ENCODE measurements at places on chromosomes 4 and X.
A peak's percentile ranks its signal among the peaks of the same experiment; 100 is the strongest.

- H3K27me3 ChIP-seq, result no peaks in the 10 kb centered on the region
- H3K36me3 ChIP-seq, result no peaks in the 10 kb centered on the region
- H3K4me1 ChIP-seq, result no peaks in the 10 kb centered on the region
- DNase-seq, result no peak
Observed at GRCh38 chr4:12270546-12270945, 841.9 kb upstream of the HS3ST1 start.

DNA sequence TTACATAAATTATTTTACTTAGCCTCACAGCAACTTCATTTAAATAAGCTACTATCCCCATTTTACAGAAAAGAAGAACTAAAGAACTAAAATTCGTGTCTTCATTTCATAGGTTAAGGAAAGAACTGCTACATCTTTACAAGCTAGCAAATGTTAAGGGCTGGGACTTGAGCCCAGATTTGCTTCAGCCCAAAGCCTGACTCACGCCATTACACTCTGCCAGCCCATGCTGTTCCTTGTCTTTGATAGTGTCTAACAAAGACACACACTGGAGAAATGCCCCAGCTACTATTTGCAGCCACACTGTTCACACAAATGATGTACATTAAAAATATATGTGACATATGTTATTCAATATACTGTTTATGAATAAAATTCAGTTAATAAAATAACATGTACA, 29.0 kb upstream of the ERVMER34-1 start:
- H3K27ac ChIP-seq, result no peak overlapping the region
- no peaks in the 10 kb centered on the region for H3K4me1 ChIP-seq
- H3K36me3 ChIP-seq, result no peaks in the 10 kb centered on the region
- peaks cover 13% of the 10 kb centered on the region for H3K27me3 ChIP-seq

GRCh38 chrX:47316276-47317025, 53.9 kb upstream of the ZNF157 start:
- no peak for DNase-seq
- H3K27ac ChIP-seq, result no peak overlapping the region
- no peaks in the 10 kb centered on the region for H3K4me1 ChIP-seq
- no peaks in the 10 kb centered on the region for H3K36me3 ChIP-seq
- H3K4me3 ChIP-seq, result no peak overlapping the region

DNA sequence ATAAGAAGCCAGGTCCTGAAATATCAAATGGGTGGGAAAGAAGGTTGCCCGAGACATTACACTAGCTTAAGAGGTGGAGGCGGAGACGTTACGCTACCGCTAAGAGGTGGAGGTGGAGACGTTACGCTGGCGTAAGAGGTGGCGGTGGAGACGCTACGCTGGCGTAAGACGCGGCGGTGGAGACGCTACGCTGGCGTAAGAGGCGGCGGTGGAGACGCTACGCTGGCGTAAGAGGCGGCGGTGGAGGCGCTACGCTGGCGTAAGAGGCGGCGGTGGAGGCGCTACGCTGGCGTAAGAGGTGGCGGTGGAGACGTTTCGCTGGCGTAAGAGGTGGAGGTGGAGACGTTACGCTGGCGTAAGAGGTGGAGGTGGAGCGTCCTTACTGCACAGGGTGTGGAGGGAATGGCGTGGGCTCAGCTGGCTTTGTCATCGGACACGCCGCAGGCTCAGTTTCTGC, 12.8 kb downstream of the CYP4V2 start:
- H3K27ac ChIP-seq, result no peak overlapping the region
- peaks cover 12% of the 10 kb centered on the region for H3K36me3 ChIP-seq
- peaks cover 7% of the 10 kb centered on the region for H3K4me1 ChIP-seq
- no peak overlapping the region for H3K4me3 ChIP-seq
- no peak for DNase-seq

DNA sequence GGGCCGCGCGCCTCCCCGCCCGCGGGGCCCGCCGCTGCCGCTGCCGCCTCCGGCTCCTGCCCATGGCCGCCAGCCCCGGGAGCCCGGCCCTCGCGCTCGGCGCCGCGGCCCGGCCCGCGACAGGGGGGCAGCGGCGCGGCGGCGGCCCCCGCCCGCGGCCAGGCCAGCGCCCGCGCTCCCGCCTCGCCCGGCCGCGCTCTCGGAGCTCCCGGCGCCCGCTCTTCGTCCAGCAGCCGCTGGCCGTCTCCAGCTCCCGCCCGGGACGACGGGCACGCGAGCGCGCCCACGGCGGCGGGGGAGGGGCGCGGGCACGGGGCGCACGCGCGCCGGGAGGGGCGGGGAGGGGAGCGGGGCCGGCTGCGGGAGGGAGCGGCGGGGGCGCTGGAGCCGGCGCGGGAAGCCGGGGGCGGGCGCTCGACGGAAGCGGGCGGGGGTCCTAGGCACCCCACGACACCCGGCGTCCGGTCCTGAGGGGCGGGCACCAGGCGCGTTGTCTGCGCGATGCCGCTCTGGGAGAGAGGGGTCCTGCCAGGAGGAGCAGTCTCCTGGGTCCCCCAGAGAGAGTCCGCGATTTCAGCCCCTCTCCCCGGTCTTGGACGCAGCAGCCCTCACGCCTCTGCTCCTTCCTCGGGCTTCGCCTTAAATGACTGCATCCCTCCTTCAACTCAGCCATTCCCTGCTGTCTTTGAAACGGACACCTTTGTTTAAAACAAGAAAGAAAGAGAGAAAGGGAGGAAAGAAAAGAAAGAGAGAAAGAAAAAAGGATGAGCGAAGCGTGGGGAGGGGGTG, 490 bp upstream of the PDZD4 start:
- H3K36me3 ChIP-seq, result no peaks in the 10 kb centered on the region
- H3K27ac ChIP-seq, result no peak overlapping the region

- H3K4me1 ChIP-seq, result no peaks in the 10 kb centered on the region
- no peak overlapping the region for H3K4me3 ChIP-seq
- H3K27ac ChIP-seq, result no peak overlapping the region
- no peaks in the 10 kb centered on the region for H3K36me3 ChIP-seq
Observed at GRCh38 chr4:156388826-156389225, 435.2 kb upstream of the CTSO start.

DNA sequence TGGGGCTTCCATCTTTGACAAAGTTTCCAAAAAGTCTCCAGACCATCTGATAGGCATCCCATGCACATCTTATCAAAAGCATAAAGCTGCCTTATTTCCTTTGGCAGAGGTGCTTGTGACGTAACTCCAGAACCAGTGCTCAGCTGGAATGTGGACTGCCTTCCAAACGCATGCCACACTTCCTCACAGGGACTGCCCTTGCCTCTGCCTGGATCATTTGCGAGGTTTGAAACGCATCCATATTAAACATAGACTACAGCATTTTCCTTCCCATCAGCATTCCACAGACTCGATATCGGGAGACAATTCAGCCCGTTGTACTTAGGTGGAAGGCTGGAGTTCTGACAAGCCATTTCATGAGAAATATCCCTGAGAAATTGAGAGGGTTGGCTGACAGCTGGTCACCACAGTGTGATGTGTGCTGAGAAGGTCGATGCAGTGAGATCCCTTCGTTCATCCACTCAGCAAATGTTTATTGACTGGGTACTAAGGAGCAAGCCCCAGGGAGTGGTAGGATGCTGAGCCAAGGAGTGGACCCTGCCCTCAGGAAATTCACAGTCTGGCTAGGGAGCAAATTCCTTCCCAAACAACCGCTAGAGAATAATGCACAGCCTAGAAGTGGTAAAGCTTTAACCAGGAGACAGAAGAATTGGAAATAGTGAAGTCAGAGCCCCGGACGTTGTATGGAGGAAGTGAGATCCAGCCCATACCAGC, 376.0 kb downstream of the BCOR start:
- no peaks in the 10 kb centered on the region for H3K36me3 ChIP-seq
- peaks cover 28% of the 10 kb centered on the region for H3K27me3 ChIP-seq

DNA sequence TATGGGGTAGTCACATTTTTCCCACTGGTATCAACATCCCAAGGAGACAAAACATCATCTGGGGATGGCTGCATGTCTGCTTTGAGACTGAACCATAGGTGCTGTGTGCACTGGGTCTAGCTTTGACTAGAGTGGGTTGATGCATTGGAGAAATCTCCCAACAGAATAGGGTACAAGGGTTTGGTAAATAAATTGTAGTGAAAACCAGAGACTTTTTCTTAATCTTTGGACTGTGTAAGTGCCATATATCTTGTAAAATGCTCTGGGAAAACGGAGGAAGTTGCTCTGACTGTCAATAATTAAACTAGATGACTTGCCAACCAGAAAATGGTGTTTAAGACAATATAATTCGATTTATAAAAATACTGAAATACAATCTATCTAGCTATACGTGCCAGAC, 1064.0 kb upstream of the SLIT2 start:
- H3K27ac ChIP-seq, result no peak overlapping the region
- no peaks in the 10 kb centered on the region for H3K36me3 ChIP-seq
- no peak for DNase-seq
- H3K27me3 ChIP-seq, result no peaks in the 10 kb centered on the region

DNA sequence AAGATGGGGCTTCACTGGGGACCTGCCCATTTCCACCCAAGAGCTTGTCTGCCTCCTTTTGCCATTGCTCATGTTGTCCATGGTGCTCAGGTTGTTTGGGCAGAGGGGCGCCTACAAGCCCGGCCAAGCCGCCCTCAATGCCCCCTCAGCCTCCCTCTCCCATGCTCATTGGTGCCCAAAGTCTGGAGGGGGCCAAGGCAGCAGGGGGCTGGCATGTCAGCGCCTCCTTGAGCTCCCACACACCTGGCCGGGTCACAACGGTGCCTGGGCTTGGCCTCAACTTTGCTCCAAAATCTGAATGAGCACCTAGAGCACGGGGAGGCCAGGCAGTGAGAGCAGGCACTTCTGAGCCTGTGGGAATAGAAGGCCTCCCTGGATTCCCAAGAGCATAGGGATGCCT, 1598.8 kb downstream of the PCDH7 start:
- no peaks in the 10 kb centered on the region for H3K4me1 ChIP-seq
- no peaks in the 10 kb centered on the region for H3K27me3 ChIP-seq
- no peak overlapping the region for H3K27ac ChIP-seq
- H3K4me3 ChIP-seq, result no peak overlapping the region
- DNase-seq, result no peak
- no peaks in the 10 kb centered on the region for H3K36me3 ChIP-seq

DNA sequence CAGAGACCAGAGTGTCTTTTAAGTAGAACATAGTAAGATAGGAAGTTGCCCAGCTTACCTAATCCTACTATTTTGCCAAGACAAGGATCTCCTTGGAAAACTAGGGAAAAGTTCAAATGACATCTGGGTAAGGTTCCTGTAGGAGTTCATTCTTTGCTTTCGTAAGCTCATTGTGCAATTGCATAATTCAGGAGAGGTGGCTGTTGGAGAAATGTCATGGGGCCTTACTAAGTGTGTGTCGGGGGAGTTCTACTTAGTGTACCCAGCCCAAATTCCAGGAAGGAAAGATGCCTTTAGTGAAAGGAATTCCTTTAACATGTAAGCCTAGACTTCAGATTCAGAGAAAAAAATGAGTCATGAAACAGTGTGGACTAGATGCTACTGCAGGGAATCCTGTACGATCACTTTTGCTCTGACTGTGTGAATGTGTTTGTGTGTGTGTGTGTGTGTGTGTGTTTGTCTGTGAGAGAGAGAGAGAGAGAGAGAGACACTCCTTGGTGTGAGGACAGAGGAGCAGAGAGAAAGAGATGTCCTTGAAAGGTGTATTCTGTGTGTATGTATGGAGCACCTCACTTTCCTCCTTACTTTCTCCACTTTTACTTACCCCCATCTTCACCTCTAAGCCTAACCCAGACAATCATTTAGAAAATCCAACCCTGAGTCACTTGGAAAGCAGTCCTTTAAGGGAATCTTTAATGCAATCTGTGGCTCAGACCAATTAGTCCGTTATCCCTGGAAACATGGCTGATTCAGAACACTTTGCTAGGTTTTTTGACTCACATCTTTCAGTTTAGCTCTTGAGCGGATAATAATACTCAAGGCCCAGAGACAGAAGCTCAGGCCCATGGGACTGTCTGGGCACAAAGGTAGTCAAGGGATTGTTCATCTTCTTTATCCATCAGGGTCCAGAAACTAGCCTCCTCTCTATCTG, 114.5 kb upstream of the ACSL4 start:
- H3K4me1 ChIP-seq, result peaks cover 21% of the 10 kb centered on the region
- no peak overlapping the region for H3K4me3 ChIP-seq
- H3K27ac ChIP-seq, result no peak overlapping the region
- H3K36me3 ChIP-seq, result no peaks in the 10 kb centered on the region
- H3K27me3 ChIP-seq, result no peaks in the 10 kb centered on the region

GRCh38 chr4:168082379-168082778, 10.0 kb upstream of the ANXA10 start:
- H3K27me3 ChIP-seq, result no peaks in the 10 kb centered on the region
- no peak for DNase-seq
- no peak overlapping the region for H3K27ac ChIP-seq
- peaks cover 4% of the 10 kb centered on the region for H3K4me1 ChIP-seq
- no peaks in the 10 kb centered on the region for H3K36me3 ChIP-seq

- no peak overlapping the region for H3K4me3 ChIP-seq
- no peak for DNase-seq
- H3K27me3 ChIP-seq, result no peaks in the 10 kb centered on the region
- H3K27ac ChIP-seq, result no peak overlapping the region
- no peaks in the 10 kb centered on the region for H3K36me3 ChIP-seq
Observed at GRCh38 chr4:86036736-86037135, 323.1 kb downstream of the MAPK10 start.

- peak; percentile 16 for DNase-seq
- H3K4me3 ChIP-seq, result no peak overlapping the region
- no peaks in the 10 kb centered on the region for H3K36me3 ChIP-seq
- H3K4me1 ChIP-seq, result peaks cover 6% of the 10 kb centered on the region
- H3K27ac ChIP-seq, result no peak overlapping the region
Observed at GRCh38 chrX:103398421-103398864, 22.1 kb downstream of the BEX3 start.

DNA sequence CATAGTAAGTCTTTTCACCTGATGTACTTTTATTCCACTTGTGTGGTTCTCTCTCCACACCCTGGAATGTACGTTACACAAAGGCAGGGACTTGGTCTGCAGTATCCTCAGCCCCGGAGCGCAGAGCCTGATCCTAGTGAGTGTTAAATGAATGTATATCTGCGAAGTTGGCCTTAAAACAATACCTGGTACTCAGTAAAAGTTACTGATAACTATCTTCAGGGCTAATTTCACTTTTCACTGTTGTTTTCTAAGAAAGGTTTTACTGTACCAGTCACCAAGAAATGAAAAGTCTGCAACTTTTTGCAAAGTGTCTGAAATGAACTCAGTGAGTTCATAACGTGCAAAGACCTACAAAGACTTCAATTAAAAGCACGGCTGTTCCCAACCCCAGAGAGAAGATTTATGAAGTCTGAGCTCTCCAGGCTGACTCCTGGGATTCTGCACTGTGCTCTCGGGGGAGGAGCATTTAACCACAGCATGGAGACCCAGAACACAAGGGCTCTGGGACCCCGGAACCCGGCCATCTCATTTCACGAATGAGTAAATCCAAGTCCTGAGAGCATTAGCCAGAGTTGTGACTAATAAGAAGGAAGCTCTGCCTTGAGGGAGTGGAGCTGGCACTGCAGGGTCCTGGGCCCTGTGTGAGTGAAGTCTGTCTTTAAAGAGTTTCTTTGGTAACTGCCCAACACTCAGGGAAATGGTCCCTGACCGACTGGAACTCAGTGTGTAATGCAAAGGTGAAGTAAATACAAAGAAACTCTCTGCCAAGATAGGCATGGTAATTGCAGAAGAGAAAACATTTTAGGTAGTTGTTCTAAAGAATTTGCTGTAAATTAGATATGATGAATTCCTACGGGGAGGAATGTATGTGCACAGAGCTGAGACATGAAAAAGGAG, 165.8 kb downstream of the NSUN7 start:
- no peak for DNase-seq
- no peaks in the 10 kb centered on the region for H3K36me3 ChIP-seq
- no peaks in the 10 kb centered on the region for H3K27me3 ChIP-seq
- H3K4me3 ChIP-seq, result no peak overlapping the region
- no peaks in the 10 kb centered on the region for H3K4me1 ChIP-seq
- no peak overlapping the region for H3K27ac ChIP-seq

- H3K36me3 ChIP-seq, result no peaks in the 10 kb centered on the region
- no peak for DNase-seq
- no peak overlapping the region for H3K4me3 ChIP-seq
- H3K4me1 ChIP-seq, result no peaks in the 10 kb centered on the region
- no peaks in the 10 kb centered on the region for H3K27me3 ChIP-seq
Observed at GRCh38 chr4:104593019-104593418, 98.3 kb upstream of the CXXC4 start.
